Suprapubic skin (tissue), 4 donors: ENCODE measurements at places on chromosomes 16 and 17. TPM values are rescaled to one million over a fixed set of nuclear protein-coding genes. Genes with fewer than 3 reads are reported as not detected.

DNA sequence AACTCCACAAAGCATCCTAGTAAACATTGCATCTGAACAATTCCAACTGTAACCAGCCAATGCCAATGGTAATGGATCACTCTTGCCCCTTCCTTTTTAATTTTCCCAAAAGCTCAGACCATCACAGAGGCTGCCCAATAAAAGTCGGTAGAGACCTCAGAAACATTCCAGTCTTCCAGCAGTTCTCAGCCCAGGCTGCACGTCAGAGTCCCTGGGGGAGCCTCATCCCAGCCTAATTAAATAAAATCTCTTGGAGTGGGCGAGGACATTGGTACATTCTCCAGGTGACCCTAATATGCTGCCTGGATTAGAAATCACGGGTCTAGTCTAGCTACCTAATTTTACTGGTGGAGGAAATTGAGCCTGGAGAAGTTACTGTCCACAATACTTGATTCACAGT, 117.1 kb upstream of the MYOCD start:
- no peak for DNase-seq

Gene CENPV
- total RNA-seq = 2.4 TPM

Gene KRT33B
- total RNA-seq = 27.9 TPM

Gene SLC4A1
- 0.10 TPM for total RNA-seq

- DNase-seq = no peak
Observed at GRCh38 chr17:79833744-79834564, 5.3 kb downstream of the CBX4 start.

DNA sequence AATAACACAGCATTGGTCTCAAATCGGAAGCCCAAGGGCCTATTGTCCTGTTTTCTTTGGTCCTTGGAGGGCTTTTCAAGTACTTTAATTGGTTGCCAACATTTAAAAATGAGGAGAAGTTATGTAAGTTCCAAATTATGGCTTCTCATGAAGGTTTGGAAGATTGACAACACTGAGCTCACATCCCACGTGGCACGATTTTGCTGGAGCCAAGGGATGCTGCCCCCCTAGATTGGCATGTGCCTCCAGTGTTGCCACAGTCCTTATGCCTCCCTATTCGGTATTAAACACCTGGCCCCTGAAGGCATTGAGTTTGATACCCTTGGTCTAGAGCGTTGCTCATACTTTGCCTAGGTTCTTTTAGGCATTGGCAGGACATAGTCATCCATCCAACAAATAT, 108.0 kb downstream of the ZNF18 start:
- DNase-seq = no peak

DNA sequence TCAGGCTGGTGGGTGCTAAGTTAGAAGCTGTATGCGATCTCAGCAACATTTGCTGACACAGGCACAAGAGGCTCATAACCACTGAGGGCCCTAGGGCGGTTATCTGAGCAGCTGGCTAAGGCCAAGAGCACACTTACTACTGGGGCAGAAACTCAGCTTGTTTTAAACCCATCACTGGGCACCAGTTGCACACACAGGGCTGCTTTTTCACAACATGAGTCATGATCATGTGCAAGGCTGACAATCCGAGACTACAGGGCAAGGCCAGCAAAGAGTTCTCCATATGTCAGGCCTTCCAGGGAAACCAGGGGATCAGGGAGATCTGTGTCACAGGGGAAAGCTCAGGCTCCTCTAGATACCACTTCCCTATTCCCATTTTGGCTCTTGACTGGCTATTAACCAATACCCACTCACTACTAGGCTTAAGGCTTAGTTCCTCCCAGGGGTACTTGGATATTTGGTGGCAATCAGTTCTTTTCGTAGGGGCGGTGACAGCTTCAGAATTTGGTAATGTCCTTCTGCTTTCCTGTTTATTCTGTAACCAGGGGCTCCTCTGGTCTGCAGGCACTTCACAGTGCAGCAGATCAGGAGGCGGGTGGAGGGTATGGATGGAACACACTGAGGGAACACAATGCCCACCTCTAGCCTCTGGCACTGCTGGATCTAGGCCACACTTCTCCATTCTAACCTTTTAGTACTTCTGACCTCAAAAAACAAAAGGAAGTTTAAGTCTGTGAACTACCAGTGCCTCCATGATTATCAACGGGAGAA, 44.9 kb upstream of the ERN1 start:
- DNase-seq = no peak

Gene CSH2
- not detected for total RNA-seq

GRCh38 chr17:57009737-57010445, 32.0 kb downstream of the SCPEP1 start:
- DNase-seq = no peak

DNA sequence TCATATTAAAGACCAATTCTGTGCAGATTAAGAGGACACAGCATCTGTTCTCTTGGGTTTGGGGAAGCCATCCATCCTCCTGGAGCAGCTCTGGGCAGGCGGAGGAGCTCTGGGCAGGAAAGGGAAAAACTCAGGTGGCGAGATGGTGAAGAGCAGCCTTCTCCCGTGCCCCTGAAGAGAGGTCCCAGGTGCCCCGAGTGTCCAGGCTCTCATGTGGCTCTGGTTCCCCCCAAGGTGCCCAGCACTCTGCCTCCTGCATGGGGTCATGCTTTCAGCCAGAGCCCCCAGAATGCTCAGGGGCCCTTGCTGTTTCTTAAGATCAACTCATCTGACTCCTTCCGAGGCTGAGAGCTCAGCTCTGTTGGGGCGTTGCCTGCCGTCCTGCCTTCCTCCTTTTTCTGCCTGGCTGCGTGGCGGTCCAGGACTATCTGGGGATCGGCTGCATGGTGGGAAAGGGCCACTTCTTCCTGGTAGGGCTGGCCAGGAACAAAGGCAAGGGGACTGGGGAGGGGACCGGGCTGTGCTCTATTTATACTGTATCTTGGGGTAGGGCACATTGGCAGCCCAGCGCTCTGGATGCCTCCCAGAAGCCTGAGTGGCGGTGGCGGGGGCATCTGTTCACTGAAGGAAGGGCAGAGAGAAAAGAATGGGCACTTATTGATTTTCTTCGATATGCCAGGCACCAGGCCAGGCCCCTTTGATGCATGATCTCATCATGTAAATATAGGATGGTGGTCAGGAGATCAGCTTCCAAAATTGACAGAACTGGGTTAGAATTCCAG, 103.2 kb upstream of the SDK2 start:
- DNase-seq = no peak

Gene ZNF205
- total RNA-seq = 18.3 TPM

DNA sequence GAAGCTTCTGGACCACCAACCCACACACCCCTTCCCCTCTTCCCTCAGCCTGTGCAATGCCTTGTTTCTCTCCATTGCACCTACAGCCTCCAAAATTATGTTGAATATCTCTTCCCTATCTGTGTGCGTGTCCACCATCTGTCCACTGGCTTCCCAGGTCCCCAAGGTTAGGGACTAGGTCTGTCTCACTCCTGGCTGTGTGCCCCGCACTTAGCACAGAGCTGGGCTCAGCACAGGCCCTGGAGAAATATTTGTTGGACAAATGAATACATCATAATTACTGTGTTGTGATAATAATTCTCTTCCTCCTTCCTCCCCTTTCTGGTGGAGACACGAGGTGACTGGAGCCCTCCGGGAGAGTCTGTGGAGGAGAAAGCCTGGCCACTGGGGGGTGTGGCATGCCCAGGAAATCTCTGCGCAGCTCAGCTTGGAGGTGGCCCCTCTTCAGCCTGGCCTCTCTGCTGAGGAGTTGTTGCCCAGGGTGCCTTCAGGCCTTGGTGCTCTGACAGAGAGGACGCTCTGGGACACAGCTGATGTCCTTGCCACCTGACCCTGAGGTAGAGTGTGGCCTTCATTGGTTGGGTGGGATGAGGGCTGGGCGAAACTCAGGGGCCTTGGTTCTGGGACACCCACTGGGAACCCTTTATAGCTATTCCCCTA, 3.3 kb upstream of the BRD7 start:
- no peak for DNase-seq

- no peak for DNase-seq
Observed at GRCh38 chr17:59108400-59109102, 1.9 kb upstream of the TRIM37 start.

DNA sequence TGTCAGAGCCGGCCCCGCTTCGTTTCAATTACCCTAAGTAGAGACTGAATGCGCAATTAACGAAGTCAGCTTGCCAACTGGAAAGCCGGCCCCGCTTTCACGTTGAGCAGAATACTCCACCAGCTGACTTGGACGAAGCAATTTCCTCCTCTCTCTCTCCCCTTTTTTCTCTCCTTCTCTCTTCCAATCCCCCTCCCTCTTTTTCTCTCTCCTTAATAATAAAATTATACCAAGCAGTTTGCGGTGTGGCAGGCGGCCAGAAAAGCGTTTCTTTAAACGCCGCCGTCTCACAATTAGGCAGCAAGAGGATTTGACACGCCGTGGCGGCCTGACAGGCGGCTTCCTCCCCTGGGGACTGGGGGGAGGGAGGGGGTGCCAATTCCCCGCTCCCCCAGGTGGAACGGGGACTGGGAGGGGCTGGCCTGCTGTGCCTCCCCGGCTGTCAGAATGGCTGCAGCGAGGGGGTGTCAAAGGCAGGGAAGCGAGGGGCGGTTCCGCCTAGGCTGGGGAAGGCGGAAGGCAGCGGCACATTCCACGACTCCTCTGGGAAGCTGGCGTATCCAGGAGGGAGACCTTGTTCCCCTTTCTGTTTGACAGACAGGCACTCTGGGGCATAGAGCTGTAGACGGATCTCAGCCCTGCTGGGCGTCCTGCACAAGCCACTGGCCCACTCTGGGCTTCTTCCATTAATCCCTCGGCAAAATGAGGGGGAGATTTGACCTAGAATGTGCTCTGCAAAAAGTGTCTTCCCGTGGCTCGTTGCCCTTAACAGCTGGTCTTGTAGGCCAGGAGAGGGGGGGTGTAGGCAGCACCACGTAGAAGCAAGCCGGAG, 52.7 kb downstream of the SREBF1 start:
- no peak for DNase-seq

Gene TEKT5
- 0.64 TPM for total RNA-seq

Gene SMIM22
- total RNA-seq = 10.1 TPM

GRCh38 chr17:74389084-74389753, 21.9 kb downstream of the GPR142 start:
- no peak for DNase-seq
